Activated CD4-positive, alpha-beta memory T cell treated with anti-CD3 and anti-CD28 coated beads for 36 hours (primary cell): ENCODE measurements at places on chromosomes 7 and 10.

GRCh38 chr7:122595885-122596284 lies 103.0 kb downstream of the RNF133 start:
- DNase-seq, result no peak

- DNase-seq, result no peak
Observed at GRCh38 chr7:95804052-95804451, 31.7 kb downstream of the DYNC1I1 start.

DNA sequence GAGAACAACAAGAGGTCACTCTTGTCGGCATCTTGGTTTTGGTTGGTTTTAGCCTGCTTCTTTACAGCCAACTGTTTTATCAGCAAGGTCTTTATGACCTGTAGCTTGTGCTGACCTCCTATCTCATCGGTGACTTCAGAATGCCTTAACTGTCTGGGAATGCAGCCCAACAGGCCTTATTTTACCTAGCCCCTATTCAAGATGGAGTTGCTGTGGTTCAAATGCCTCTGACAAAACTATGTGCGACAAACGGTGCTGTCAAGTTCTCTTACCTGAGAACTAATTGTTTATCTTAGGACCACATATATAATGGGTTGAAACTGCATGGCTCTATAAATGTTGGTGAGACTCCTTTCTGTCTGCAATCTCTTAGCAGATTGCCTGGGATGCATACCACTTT lies 35.9 kb upstream of the POT1 start:
- DNase-seq, result no peak

DNA sequence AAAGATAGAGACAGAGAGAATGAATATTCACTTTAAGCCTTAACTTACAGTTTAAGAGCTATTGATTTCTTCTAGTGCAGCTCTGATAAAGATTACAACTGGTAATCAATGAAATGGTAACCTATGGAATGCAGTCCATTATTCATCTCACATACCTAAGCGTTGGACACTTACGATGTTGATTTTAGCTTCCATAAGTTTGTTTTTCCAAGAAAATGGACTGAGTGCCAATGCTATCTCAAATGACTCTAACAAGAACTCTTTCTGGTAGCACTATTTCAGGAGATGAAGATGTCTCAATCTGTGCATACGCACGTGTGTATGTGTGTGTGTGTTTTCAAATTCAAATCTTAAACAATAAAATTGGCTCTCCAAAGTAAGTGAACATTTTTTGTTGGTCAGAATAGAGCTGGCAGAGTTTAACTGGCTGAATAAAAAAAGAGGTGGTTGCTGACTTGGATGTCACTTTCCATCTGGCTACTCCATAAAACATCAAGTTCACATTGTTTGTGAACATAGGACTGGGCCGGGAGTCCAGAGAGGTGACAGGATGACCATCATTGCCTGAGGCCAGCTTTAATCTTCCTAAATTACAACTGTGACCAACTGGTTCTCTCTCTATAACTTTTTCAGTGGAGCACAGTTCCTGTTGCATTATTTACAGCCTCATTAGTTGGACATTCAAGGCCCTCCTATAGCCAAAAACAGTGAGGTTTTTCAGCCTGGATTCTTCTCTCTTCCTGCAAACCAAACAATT lies 106.9 kb upstream of the CSTF2T start:
- DNase-seq, result no peak

GRCh38 chr10:69385454-69386350 lies 31.0 kb downstream of the TACR2 start:
- DNase-seq, result no peak

DNA sequence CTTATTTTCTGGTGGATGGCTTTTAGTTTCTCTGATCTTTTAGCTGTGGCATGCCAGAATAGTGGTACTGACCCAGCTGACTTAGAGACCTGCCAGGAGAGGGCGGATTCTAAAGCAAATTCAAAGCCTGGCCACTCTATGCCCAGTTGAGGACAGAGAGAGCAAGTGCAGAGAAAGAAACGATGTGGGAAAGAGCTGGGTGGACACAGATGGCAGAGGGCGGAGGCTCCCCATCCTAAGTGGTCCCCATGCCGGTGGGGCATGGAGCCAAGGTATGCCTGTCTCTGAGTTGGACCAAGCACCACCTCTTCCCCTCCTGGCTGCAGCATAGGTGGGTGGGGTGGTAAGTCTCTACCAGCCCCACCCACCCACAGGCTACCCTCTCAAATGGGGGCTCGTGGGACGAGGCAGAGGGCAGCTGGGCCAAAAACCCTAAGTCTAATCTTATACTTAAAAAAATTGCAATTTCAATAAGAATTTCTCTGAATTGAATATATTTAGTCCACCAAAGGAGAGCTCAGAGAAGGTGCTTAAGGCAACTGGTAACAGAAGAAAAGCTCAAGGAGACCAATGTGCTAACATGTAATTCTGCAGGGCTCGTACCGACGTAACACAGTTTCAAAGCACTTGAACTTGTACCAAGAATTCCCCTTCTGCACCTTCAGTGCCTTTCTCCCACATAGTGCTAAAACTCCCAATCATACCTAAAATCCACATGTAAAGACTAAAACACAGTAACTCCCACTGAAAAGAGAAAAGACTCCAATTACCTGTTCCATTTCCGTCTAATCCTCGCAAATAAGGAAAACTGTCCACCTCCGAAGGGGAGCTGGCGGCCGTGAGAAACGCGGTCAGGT lies 85.7 kb upstream of the NMT2 start:
- no peak for DNase-seq

GRCh38 chr10:85650791-85651496 lies 715.7 kb downstream of the GRID1 start:
- DNase-seq, result no peak

GRCh38 chr10:43255634-43256431 lies 11.0 kb downstream of the RASGEF1A start:
- DNase-seq, result peak; percentile 54

- DNase-seq, result no peak
Observed at GRCh38 chr10:123974406-123974805, 82.8 kb upstream of the CPXM2 start.

DNA sequence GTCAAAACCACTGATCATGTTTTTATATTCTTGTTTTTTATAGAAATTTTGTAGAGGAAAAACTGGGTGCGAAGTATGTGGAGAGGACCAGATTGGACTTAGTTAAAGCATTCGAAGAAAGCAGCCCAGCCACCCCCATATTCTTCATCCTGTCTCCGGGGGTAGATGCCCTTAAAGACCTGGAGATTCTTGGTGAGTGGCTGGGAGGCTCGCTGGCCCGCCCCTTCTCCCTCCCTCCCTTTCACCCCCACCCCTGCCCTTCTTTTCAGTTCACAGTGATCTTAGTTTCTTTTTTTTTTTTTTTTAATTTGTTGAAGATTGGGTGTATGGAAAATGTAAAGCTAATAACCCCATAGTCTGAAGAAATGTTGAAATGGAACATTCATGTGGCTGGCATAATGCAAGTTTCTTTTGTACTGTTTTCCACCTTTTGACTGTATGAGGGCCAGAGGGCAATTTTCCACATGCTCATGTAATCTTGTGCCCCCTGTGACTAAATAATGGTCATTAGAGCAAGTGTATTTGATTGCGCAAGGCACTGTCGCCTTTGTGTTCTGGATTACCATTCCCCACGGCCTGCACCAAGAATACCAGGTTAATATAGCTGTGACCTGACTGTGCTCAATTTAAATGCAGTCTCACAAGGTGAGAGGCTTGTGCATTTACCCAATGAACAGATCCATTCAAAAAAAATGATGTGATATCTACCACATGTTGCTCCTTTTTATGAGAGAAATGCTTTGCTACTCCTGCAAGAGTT lies 77.7 kb downstream of the CDCA7L start:
- DNase-seq, result no peak

DNA sequence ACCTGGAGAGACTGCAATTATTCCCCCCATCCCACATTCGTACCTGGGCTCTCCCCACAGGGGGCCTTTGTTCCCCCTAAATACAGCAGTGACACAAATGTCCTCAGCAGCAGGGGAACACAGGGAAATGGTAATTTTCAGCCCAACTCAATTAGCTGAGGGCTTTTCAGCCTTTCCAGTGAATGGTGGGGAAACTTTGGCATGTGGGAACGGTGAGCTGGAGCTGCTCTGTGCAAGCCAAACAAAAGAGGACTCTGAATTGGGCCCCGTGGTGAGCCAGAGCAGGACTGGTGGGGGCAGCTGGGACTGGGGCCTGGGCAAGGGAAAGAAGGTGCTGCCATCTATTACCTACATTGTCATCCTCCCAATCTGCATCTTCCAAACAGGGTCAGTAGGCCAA lies 51.0 kb downstream of the FBXW4 start:
- no peak for DNase-seq

- no peak for DNase-seq
Observed at GRCh38 chr7:26136831-26137230, 15.2 kb upstream of the NFE2L3 start.

GRCh38 chr7:139016931-139017511 lies 18.8 kb downstream of the ZC3HAV1L start:
- DNase-seq, result peak; percentile 67

GRCh38 chr7:46572691-46573090 lies 651.6 kb upstream of the IGFBP3 start:
- no peak for DNase-seq

DNA sequence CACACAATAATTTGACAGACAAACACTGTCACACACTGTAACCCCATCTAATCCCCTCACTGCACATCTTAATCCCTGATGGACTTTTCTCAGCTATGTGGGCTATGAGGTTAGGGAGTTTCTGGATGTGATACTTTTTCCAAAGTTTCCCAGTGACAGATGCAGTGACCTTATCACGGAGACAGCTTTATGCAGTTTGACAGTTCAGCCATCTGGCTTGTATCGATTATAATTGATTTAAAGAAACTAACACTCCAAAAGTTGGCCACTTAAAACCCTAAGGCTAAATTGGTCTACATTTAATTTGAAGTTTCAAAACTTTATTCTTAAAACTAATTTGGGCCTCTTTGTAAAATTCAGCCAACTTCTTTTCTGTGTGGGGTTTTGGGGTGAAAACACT lies 196.7 kb downstream of the SDK1 start:
- DNase-seq, result no peak

- no peak for DNase-seq
Observed at GRCh38 chr7:126228356-126229061, 1024.2 kb downstream of the GRM8 start.

- DNase-seq, result no peak
Observed at GRCh38 chr7:106177300-106177690, 65.2 kb upstream of the SYPL1 start.

GRCh38 chr7:27576360-27576944 lies 86.2 kb downstream of the HIBADH start:
- no peak for DNase-seq
